OCI-M1 (cell line): ENCODE measurements at places on chromosomes 11 and 22.
A peak's percentile ranks its signal among the peaks of the same experiment; 100 is the strongest.

- no peak for DNase-seq
Observed at GRCh38 chr11:29135504-29135903, 881.3 kb downstream of the KCNA4 start.

- DNase-seq = no peak
Observed at GRCh38 chr11:134466156-134466555, 54.1 kb upstream of the B3GAT1 start.

GRCh38 chr11:15825976-15826650 lies 530.2 kb downstream of the SOX6 start:
- DNase-seq = no peak

- peak; percentile 77 for DNase-seq
Observed at GRCh38 chr22:30444632-30445437, 19.3 kb downstream of the MTFP1 start.

DNA sequence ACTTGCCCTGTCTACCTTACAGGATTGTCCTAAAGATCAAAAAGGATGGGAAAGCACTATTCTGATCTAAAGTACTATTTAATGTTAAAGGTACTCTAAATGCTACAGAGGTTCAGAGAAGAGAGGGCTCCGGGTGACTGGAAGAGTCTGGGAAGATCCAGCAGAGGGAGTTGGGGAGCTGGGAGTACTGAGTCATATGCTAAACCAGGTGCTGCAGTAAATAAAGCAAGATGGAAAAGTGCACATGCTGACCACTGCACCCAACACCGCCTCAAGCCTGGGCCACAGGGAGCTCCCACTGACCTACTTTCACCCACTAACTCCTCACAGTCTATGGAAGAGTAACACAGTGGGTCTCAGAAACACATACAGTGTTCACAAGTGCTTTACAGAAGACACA lies 49.3 kb downstream of the WT1 start:
- peak; percentile 42 for DNase-seq

DNA sequence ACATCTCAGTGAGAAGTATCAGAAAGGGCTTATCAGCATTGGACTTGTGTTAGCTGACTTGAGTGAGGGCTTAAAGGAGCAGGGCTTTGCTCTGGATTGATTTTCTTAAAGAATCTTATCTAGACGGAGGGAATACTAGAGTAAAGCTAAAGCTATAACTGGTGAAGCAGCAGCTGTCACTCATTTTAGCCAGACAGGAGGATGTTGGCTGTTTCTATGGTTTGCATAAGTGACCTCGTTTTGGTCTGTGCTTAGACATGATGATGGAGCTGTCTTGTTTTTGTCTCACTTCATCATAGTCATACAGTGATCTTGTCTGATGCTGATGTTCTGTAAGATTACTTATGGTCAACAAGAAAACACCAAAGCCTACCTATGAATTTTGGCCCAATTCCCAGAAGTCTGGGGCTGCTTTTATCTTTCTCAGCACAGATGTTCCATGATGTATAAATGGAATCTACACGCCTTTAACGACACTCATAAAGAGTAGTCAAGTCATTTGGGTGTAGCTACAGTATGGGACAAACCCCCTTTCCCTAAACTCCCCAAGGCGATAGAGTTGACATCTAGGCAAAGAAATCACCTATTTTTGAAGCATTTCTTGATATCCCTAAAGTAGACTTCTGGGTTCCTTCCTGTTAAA lies 77.5 kb upstream of the UCP3 start:
- DNase-seq = peak; percentile 98
